ENCODE measurements at places on chromosomes 7 and 10.

GRCh38 chr10:49296382-49296781 is 2.6 kb upstream of the C10orf71 start:
- DNase-seq = no peak

DNA sequence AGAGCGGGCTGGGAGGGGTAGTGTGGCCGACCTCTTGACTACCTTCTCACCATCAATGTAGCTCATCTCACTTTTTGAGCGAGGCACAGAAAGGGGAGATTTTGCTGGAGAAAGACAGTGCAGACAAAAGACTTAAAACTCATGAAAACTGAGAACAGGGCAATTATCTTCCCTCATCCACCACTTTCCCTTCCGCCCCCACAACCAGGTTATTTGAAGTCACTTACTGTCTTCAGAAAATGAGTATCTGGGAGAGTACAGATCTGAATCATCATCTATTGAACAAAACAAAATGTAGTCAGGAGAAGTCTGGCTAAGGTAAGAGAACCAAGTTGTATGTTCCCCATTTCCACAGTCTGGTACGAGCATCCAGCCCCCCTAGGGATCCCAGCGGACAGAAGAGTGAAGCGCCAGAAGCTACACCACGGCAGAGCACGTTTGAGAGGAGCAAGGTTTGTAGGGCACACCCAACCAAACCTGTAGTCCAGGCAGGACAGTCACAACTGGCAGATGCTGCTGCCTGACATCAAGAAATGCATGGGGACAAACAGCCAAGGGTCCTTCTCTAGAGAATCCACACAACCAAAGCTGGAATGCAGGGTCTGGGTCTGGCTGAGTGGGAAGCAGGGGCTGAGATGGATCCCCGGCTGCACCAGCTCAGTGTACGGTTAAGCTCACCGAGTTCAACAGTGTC is 93.4 kb upstream of the PDLIM1 start:
- no peak for DNase-seq

DNA sequence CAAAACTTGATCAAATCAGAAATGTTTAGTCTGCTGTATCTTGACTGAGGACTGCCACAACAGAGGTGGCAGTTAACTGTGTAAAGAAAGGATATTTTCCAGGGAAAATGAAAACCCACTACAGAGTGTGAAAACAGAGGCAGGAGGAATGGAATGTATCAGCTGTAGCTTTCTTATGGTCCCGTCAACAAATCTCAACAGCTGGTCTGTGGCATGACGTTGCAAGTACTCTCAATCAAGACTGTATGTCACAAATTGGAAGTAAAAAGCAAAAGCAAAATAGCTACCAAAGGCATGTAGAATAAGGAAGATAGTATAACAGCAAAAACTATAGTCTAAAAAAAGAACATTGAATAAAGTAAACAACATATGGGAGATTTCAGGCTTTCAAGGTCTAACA is 123.5 kb downstream of the KMT2C start:
- no peak for DNase-seq

DNA sequence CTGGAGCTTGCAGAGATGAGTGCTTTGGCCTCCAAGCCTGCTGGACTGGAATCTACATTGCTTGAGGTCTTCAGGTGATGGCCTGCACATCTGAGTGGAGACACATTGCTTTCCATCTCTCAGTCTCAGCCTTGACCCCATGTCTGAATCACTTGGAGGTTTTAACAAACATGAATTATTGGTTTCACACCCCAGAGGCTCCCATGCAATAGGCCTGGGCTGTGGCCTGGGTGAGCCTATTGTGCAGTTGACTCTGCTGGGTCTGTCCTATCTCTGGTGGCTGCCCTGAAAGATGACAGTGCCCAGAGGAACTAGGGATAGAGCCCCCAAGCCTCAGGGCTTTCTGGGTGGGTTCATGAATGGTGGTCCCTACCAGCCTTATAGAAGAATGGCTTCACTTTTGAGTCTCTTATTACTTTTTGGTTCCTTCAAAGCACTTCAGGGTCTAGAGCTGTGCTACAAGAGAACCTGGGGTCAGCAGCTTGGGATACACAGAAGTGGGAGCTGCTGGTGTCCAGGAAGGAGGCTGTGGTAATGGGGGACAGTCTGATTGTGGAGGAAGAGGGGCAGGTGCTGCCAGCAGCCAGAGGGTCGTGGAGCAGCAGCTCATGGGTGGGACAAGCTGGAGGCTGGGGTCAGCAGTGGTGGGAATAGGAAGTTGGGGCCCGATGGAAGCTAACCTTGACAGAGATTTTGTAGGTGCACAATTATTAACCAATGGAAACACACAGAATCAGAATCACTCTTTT is 5.5 kb downstream of the RAMP3 start:
- DNase-seq = no peak

DNA sequence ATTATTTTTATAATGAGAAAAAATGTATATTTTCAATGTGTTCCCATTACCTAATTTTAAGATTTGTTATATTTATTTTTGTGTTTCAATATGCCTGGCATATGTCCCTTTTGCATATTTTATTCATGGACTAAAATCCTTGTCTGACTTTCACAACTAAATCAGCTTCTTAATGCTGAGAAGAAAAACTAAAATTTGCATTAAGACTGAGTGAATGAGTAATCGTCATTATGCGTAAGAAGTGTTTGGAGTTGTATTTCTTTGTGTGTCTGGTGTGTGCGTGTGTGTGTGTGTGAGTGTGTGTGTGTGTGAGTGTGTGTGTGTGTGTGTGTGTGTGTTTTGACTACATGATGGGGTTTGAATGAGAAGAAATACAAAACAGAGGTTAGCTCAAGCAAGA is 201.7 kb upstream of the SP8 start:
- no peak for DNase-seq

GRCh38 chr10:123573236-123574108 is 92.7 kb upstream of the GPR26 start:
- DNase-seq = peak; percentile 11

GRCh38 chr10:110376767-110377160 is 72.0 kb upstream of the SMNDC1 start:
- DNase-seq = no peak

GRCh38 chr7:45579391-45579801 is 5.2 kb downstream of the ADCY1 start:
- no peak for DNase-seq

GRCh38 chr10:45371560-45371959 is 2.5 kb upstream of the ALOX5 start:
- no peak for DNase-seq

DNA sequence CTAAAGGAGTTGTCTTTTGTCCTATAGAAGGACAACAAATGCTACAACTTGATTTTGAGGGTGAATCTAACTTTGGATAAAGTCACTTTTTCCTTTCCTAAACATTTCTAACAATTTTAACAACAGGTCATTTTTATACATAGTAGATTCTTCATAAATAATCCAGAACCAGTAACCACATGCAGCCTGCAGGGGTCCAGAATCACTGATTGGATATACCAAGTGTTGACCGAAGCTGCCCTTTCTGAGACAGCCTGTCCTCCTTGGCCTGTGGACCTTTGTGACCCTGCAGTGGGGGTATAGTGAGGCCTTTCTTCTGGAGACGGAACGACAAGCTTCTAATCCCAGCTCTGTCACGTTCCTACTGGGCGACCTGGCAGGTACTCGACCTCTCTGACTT is 34.8 kb upstream of the LAMB4 start:
- DNase-seq = no peak

DNA sequence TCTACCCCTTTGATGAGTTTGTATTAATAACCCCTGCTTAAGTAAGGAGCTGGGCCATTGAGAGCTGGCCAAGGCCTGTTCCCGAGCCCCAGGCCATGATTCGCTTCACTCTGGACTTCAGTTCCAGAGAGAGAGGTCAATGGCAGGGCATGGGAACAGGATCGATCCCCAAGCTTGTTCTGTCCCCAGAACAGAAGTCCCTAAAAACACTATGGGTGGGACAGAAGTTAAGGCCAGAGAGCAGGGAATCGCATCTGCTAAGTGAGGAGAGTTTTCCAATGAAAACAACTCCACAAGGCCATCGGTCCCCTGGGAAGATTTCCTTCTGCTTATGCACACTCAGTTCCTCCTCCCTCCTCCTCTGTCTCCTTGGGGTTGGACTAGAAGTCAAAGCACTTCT is 159.6 kb downstream of the LSM5 start:
- no peak for DNase-seq

- no peak for DNase-seq
Observed at GRCh38 chr10:114552050-114552449, 106.0 kb downstream of the ABLIM1 start.

GRCh38 chr7:153951316-153951715 is 100.9 kb upstream of the DPP6 start:
- DNase-seq = no peak

- DNase-seq = no peak
Observed at GRCh38 chr7:95925971-95926370, 153.6 kb downstream of the DYNC1I1 start.
